ENCODE measurements at places on chromosomes 13 and 19.

GRCh38 chr13:110324026-110324749, 17.1 kb downstream of the COL4A2 start:
- no peak for DNase-seq

GRCh38 chr19:29623726-29624488, 17.8 kb downstream of the POP4 start:
- no peak for DNase-seq

GRCh38 chr13:97386801-97387484, 47.0 kb upstream of the RAP2A start:
- DNase-seq: no peak

DNA sequence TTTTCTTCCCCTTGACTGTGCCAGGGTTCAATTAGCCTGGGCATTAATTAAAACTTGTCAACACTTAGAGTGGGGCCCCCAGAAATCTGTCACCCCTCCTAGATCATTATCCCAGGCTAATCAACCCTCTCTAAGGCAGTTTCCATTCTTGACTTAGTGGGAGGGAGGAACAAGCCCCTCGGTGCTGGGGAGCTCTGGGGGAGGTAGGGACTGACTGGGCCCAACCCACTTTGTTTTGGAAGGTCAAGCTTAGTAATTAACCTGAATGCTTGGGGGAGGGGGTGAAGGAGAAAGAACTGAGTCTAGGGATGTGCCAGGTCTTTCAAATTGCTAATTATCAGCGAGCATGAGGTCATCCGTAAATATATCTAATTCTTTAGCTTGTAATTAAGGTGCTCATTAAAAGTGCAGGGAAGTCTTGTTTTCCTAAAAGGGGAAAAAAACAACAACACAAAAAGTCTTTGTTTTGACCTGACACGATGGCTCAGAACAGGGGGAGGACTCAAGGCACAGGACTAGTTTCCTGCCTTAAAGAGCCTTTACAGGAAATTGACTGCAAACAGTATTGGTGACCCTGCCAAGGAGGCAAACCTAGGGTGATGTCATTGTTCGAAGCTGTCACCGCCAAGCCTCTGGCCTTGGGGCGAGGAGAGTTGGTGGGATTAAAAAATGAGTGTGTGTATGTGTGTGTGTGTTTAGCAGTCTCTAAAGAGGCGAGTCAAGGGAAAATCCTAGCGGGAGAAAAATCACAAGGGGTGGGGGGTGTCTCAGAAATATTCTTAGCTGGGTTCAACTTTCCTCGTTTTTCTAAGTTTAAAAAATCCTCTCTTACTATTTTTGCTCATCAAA, 19.4 kb downstream of the ACTN4 start:
- DNase-seq: no peak

- DNase-seq: no peak
Measured at GRCh38 chr19:40936755-40937154, 54.3 kb upstream of the CYP2B6 start.

GRCh38 chr19:50461066-50461875, 15.0 kb upstream of the EMC10 start:
- DNase-seq: peak; percentile 50

- no peak for DNase-seq
Measured at GRCh38 chr19:27780367-27781075, 1432.4 kb downstream of the UQCRFS1 start.

DNA sequence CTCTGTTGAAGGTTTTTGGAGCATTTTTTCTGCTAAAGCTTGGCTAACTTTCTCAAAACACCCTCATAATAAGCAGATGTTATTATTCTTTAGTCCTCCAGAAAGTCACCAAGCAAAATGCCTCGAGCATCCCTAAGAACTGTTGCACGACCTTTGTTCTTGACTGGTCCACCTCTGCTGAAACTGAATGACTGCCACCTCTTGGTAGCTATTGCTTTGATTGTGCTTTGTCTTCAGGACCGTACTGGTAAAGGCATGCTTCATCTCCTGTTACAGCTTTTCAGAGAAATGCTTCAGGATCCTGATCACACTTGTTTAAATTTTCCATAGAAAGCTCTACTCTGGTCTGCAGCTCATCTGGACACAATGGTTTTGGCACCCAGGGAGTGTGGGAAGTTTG, 254.8 kb downstream of the DCT start:
- DNase-seq: no peak

DNA sequence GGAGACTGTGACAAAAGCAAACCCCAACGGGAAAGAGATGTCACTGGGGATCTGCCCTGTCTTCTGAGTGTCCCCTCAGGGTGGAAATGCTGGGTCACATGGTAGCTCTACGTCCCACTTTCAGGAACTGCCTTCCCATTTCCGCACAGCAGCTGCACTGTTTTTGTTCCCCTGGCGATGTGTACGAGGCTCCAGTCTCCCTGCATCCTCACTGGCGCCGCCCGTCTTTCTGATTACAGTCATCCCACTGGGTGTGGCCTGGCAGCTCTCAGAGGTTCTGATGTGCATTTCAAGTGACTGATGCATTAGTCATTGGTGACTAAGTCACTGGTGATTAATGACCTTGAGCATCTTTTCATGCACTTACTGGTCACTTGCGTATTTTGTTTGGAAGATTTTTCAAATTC, 21.2 kb downstream of the PCID2 start:
- DNase-seq: no peak

- DNase-seq: peak; percentile 21
Measured at GRCh38 chr19:10290876-10291553, 1.3 kb downstream of the ICAM5 start.

- no peak for DNase-seq
Measured at GRCh38 chr13:23950736-23951510, 53.6 kb upstream of the C1QTNF9B start.

DNA sequence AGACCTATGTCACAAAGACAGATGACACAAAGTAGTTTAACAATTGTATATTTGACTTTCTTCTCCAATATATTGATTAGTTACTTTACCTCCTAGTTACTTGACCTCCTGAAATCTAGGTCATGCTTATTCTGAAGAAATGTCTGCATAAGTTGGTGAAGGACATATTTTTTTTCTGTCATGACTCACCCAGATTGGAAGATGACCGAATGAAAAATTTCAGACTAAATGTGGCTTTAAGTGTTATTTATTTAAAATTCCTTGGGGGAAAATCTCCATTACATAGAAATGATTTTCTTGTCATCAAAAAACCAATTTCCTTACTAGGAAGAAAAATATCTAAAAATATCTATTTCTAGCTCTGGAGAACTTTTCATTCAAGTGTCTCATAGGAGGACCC, 217.1 kb downstream of the POSTN start:
- DNase-seq: no peak

- no peak for DNase-seq
Measured at GRCh38 chr19:11821474-11822109, 7.5 kb downstream of the ZNF440 start.

GRCh38 chr19:49554701-49555181, 25.6 kb downstream of the NOSIP start:
- DNase-seq: no peak

DNA sequence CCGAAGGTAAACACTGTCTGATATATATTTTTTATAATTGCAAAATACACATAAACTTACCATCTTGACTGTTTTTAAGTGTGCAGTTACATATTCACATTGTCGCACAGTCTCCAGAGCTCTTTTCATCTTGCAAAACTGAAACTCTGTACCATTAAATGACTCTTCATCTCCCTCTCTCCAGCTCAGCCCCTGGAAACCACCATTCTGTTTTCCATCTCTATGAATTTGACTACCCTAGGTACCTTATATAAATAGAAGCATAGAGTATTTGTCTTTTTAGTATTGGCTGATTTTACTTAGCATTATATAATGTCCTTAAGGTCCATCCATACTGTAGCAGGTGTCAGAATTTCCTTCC, 45.8 kb downstream of the LRCH1 start:
- DNase-seq: no peak

DNA sequence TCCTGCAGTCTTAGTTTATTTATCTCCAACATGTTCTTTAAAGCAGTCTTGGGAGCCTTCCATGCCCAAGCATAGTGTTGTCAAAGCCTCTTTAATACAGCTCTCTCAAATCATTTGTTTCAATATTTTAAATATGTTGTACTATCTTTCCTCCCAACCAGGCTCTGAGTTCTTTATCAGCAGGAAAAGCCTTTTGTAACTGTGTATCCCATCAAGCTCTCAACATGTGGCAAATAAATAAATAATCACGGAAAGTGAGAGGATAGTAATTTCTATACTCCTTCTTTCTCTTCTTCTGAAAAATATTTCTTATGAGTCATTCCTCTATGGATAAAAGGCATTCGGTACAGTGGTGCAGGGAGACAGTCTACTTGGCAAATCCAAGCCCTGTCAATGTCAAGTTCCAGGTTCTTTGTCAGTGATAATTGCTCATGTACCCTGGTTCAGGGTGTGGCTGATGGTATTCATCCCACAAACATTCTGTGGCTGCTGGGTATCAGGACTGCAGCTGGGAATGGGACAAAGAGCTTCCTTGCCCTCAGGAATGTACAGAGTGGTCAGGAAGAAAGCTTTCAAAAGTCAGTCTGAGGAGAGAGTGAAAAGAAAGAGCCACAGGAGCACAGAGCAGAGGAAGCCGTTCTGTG, 384.3 kb downstream of the EFNB2 start:
- DNase-seq: no peak

DNA sequence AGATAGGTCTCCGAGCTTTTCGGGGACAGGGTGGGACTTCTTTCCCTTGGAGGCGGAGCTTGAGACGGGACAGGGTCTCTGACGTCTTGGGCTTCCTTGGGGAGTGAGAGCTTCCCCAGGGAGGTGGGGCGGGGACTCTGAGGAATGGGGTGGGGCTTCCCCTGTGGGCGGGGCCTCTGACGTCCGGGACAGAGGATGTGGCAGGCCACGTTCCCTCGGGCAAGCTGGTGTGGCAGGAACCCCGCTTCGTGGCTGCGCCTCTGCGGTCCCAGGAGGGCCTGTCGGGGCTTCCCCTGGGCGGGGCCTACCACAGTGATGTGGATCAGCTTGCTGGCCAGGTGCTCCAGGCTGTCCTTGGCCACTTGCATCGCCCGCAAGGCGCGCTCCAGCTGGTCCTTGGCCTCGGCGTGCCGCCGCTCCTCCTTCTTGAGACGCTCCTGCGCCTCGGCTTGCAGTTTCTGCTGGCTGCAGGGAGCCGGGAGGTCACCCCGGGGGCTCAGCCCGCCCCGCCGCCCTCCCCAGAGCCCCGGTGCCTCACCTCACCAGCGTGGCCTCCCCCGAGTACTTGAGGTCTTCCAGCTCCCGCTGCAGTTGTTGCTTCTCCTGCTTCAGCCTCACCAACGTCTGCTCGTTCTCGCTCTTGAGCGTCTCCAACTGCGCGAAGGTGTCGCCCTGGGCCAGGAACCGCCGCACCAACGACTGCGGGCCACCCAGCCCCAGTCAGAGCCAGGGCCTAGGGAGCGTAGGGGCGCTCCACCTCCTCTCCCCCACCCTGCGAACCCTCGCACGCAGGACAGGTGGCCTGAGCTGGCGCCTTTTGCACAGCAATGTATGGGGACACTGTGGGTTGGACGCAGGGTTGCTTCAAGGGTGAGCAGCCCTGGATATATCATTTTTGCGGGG, 3.3 kb upstream of the RGL3 start:
- DNase-seq: no peak

- no peak for DNase-seq
Measured at GRCh38 chr19:35262101-35262761, 6.5 kb upstream of the USF2 start.

GRCh38 chr13:91133941-91134802, 213.3 kb upstream of the MIR17HG start:
- peak; percentile 53 for DNase-seq

DNA sequence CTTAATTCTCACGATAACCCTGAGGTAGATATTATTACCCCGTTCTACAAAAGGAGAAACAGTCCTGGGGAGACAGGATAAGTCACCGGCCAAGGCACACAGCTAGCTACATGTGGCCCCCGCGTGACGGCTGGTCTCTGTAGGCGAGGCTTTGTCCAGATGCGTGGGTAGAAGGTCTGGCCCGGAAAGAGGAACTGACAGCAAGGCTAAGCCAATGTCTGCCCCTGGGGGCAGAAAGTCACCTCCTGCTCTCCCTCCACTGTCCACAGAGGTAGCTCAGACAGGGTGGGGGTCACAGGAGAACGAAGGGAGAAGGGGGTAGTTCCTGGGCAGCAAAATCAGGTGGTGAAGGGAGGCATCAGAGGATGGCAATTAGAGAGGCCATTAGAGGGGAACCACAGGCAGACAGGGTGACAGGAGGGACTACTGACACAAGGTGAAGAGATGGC, 1.8 kb downstream of the APOC4 start:
- no peak for DNase-seq

DNA sequence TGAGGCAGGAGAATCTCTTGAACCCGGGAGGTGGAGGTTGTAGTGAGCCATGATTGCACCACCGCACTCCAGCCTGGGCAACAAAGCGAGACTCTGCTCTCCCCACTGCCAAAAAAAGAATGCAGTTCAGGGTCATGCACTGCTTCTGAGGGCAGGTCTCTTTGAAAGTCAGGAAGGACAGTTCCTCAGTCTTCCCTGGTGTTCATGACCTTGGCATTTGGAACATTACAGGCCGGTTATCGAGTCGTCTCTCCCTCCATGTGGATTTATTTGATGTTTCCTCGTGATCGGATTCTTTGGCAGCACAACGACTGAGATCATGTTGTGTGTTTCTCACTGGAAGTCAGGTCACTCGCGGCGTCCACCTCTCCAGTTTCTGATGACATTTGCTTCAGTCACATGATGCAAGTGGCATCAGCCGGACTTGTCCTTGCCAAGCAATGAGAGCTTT, 17.2 kb downstream of the FGF21 start:
- no peak for DNase-seq

DNA sequence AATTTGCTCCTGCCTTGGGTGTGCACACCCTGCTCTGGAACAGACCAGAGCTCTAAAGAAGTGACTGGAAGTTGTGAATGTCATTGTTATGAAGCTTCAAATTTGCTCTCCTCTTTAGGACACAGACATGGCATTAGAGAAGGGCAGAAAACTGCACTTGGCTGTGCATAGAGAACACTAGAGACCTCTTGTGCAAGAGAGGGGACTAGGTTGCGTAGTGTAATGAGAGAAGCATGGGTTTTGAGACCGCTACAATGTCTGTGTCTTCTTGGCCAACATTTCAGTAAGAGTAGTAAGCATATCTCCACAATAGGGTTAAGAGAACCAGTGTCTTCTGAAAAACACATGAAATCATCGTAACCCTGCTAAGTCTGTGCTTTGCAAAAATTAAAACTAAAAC, 423.3 kb downstream of the SPRY2 start:
- DNase-seq: no peak
